ENCODE measurements at places on chromosomes 6 and 20.

GRCh38 chr6:50826037-50826761, 7.5 kb downstream of the TFAP2B start:
- DNase-seq: no peak

GRCh38 chr6:34513646-34514045, 42.5 kb downstream of the SPDEF start:
- no peak for DNase-seq

DNA sequence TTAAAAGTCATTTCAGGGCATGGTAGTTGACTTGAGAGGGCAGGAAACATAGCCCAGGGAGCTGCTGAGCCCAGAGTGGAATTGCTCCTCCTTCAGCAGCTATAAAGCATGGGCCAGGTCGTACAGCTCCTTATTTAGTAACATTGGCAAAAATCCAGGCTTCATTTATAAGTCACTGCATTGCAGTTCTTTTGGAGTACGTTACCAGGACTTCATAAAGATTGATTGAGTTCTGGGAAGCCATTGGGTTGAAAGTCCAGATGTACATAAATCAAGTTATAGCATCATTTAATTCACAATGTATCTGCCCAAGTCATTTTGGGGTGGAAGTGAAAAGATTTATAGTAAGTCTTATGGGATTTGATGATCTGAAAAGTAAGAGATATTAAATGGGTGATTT, 53.0 kb upstream of the ANKEF1 start:
- DNase-seq: no peak

- DNase-seq: no peak
These were observed 57.6 kb downstream of the L3MBTL3 start for GRCh38 chr6:130075879-130076460.

GRCh38 chr6:145289573-145289972, 445.7 kb downstream of the EPM2A start:
- no peak for DNase-seq

DNA sequence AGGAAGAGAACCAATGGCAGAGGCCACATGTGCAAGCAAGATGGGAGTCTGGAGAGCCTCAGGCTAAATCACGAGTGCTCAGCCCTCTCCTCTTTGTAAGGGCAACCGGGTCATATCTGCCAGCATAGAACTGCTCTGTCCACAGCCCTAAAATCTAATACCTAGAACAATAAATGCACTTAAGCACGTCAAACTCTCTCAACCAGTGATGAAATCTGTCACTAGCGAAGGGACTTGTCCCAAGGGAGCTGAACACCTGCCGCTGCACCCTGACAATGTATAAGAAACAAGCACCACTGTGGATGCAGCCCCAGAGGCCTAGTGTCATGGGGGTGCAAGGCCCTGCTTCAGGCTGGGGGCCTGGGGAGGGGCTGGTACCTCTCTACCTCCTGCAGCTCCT, 82.5 kb downstream of the PRL start:
- DNase-seq: no peak

- DNase-seq: peak; percentile 3
These were observed 1.3 kb upstream of the SLC35D3 start for GRCh38 chr6:136920671-136921380.

DNA sequence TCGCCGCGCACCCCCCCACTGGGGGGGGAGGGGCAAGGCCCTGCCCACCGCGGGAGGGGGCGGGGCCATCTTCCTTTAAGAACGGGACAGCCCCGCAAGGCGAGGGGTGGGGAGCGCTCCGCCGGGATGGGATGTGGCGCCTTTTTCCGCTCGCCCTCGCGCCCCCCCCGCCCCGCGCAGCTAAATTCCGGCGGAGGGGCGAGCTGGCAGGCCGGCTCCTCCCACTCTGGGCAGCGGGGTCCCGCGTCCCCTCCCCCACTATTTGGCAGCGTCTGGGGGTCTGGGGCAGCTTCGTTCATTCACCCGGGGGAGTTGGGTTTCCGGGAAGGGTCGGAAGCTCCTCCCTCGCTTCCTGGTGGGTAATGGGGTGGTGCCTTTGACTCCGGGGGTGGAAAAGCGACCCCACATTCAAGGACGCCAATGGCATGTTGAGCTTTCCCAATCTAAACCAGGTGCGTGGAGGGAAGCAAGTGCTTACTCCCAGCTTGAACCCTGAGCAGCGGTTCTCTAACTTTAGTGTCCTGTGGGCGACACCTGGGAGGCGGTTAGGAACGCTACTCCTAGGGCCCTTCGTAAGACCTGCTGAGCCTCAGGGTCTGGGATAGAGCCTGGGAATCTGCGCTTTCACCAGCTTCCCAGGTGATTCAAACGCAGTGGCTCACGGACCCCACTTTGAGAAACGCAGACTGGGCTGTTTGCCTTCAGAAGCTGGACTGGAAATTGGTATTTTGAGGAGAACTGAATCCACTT, 927 bp downstream of the ASXL1 start:
- peak; percentile 75 for DNase-seq

- DNase-seq: no peak
These were observed 39.0 kb upstream of the CD93 start for GRCh38 chr20:23125159-23125558.

GRCh38 chr6:73854998-73855718, 159.2 kb downstream of the CD109 start:
- peak; percentile 70 for DNase-seq

- DNase-seq: no peak
These were observed 84.6 kb downstream of the ID4 start for GRCh38 chr6:19921786-19922185.

DNA sequence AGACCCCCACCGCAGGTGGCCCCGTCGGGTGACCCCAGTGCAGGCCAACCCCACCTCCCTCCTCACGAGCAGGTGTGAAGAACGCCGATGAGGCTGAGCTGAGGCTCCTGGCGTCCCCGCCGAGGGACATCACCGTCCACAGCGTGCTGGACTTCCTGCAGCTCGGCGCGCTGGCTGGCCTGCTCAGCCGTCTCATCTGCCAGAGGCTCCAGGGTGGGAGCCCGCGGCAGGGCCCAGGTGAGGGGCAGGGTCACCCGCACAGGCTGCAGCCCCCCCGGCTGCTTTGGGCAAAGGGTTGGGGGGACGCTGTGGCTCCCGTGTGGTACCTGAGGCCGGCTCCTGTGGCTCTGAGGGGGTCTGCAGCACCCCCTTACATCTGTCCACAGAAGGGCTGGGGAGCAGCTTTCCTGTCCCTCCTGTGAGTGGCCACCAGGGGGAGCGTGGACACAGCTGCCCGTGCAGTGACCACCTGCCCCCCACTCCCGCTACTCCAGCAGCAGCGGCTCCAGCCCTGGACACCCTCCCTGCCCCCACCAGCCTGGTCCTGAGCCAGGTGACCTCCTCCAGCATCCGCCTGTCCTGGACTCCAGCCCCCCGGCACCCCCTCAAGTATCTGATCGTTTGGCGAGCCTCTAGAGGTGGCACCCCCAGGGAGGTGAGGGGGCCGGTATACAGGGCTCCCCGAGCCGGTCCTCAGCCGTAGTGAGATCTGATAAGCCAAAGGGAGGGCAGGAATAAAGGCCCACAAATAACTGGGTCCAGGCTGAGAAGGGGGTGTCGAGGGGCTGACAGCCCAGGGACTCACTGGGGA, 16.5 kb downstream of the COL20A1 start:
- peak; percentile 50 for DNase-seq

DNA sequence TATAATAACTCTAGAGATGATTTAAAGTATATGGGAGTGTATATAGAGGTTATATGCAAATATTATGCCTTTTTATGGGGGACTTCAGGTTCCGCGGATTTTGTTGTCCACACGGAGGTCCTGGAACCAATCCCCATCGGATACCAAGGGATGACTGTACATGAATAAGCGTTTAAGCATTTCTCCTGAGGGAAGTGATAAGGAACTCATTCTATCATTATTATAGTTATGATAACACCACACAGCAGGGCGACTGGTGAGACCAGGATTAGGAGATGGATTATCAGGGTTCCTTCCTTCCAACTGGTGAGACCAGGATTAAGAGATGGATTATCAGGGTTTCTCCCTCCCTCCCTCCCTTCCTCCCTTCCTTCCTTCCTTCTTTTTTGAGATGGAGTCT, 6.6 kb downstream of the ECI2 start:
- peak; percentile 38 for DNase-seq

DNA sequence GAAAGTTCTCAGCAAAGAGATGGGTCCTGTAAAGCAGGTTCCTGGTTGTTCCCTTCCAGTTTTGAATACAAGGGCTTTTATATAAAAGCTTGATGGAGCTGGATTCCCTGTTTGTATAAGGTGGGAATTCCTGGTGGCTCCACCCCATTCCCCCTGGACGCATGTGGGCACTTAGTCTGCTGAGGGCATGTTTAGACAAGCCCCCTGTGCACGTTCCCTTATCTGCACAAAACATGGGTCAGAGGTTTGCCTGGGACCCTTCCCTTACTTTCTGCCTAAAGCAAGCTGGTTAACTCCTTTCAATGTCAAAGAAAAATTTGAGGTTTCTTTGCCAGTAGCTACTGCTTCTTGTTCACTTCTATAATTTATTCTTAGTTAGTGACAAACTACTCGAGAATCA, 181.1 kb downstream of the BCKDHB start:
- DNase-seq: no peak

- peak; percentile 96 for DNase-seq
These were observed 11.5 kb upstream of the CDKN1A start for GRCh38 chr6:36666826-36667591.
